Skin of body (tissue), 3 donors: ENCODE measurements at places on chromosomes 5 and 9. TPM values are rescaled to one million over a fixed set of nuclear protein-coding genes. Genes with fewer than 3 reads are reported as not detected.

Gene SLIT3
- total RNA-seq: 42.4 TPM

Gene CD14
- total RNA-seq: 52.3 TPM

DNA sequence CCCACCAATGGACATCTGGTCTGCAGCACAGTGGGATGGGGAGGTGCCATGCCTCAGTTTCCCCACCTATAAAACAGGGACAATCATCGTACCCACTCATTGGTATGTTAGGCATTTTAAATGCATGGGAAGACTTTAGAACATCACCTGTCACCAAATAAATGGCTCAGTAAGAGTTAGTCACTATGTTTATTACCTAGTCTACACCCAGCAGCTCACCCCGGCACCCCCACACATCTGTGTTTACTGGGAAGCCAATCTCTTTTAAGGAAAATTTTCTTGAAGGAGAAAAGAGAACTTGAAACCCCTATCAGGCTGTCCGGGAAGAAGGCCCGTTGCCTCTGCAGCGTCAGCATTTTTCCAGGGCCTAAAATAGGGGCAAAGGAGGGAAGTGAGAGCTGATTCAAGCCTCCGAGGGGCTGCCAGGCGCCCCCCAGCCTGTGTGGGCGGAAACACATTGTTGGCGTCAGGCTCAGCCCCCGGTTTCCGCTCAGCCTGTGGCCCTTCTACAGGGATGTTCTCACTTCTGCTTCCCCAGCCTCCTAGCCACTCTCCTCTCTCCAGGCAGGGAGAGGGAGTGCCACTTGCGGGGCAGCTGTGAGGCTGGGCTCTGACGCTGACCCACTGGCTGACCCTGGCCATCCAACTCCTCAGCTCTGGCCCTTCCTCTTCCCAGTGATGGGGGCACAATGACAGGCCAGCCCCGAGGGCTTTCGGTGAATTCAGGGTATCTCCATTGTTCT lies 4.6 kb downstream of the CSF1R start:
- peak; percentile 34 for DNase-seq

Gene FAM163B
- not detected for total RNA-seq

DNA sequence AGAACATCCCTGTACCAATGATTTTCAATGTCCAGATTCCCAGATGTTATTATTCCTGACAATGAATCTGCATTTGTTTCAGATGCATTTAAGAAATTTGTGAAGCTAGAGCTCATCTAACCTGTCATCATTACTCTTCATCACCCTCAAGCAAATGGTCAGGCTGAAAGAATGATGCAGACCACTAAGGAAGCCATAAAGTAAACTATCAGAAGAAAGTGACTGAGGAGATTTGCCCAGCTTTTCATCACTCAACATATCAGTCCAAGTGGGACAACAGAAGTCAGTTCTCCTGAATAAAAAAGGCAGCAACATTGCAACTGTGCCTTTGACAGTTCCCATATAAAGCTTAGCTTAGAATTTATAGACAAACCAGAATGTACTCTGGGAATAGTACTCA lies 419.9 kb downstream of the PDE4D start:
- no peak for DNase-seq

Gene FOXD4
- total RNA-seq: 0.10 TPM

GRCh38 chr5:34490506-34491250 lies 165.4 kb upstream of the RAI14 start:
- no peak for DNase-seq

- DNase-seq: no peak
These were observed 9.1 kb downstream of the MAN1B1 start for GRCh38 chr9:137095664-137096517.

DNA sequence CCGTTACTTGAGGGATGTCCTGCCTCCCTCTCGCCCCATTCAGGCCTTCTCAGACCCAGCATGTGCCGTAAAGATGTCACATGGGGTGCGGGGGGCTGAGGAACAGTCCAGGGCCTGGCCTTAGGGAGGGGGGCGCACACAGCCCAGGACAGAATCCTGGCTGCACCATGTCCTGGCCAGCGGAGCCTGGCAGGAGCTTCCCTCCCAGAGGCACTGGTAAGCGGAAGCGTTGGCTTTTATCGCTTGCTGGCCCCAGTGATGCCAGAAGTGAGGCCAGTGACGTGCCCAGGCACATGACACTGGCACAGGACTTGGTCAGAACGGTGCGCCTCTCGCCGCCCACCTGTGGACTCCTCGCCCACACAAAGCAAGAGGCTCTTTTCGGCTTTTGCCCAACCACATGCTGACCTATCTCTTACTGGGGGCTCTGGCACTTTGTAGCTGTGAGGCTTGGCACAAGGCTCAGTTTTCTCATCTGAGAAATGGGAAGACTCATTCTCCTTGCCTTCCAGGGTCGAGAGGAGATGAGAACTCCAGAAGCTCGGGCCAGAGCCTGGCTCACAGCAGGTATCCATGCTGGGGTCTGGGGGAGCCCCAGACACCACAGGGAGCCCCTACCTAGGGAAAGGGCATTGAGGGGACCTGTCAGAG lies 59.0 kb downstream of the LMX1B start:
- no peak for DNase-seq

Gene OGN
- 281 TPM for total RNA-seq

DNA sequence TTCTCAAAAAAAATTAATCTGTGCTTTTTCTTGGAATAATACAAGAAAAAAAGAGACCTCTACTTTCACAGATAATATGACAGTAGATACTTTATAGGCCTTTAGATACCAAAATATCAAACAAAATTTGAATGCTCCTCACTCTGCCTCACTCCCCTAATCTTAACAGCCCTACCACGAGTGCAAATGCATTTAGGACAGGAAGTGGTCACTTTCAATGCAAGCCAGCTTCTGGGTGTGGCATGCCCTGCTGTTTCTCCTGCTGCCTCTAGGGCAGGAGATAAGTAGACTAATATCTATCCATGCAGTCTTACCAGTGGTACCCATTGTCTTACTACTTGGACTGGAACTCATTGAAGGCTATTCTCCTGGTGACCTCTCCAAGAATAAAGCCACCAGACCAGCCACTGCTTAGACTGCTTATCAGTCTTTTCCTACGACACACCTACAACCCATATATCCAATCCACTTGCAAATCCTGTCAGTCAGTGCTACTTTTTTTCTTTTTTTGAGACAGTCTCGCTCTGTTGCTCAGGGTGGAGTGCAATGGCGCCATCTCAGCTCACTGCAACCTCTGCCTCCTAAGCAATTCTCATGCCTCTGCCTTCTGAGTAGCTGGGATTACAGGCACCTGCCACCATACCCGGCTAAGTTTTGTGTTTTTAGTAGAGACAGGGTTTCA lies 23.0 kb downstream of the FRRS1L start:
- DNase-seq: no peak

Gene GARNL3
- total RNA-seq: 51.1 TPM

DNA sequence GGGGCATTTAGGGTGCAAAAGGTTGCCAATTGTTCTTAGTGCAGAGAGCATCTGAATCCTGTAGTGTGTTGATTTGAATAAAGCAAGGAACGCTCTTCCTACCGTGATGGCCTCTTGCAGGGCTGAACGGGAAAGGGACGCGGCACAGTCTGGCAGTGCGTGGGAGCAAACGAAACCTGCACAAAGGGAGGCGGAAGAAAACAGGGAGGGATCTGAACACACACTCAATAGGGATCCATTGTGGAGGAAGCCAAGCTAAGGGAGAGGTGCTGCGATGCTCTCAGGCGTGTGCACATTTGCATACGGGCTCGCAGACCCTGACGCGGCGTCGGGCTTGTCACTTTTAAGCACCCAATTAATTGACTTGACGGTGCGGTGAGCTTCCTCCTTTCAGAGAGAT lies 414.0 kb upstream of the IRX1 start:
- DNase-seq: no peak

Gene ARID3C
- total RNA-seq: not detected

- no peak for DNase-seq
These were observed 471.9 kb upstream of the RGMB start for GRCh38 chr5:98301547-98301946.

- no peak for DNase-seq
These were observed 84.0 kb downstream of the SEC61B start for GRCh38 chr9:99305820-99306811.

GRCh38 chr5:89255845-89256463 lies 373.0 kb upstream of the MEF2C start:
- no peak for DNase-seq

Gene MRNIP
- 25.7 TPM for total RNA-seq

DNA sequence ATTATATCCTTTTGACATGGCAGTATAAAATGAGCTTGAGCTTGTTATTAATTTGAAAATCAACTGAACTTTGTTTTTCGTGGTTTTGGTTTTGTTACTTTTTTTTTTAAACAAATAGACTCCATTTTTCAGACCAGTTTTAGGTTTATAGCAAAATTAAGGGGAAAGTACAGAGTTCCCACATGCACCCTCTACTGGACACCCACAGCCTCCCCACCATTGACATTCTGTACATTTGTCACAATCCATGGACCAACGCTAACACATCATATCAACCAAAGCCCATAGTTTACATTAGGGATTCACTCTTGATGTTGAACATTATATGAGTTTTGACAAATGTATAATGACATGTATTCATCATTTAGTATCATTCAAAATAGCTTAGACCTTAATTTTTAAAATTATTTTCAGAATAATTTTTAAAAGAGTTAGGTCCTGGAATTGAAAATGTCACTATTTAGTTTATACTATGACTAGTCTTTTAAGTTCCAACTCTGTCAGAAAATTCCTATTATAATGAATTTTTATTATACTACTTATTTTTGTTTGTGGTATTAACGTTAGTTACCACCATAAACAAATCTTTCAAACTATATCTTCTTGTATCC lies 35.3 kb upstream of the JMY start:
- DNase-seq: no peak

GRCh38 chr5:71932131-71932654 lies 175.1 kb upstream of the MAP1B start:
- DNase-seq: no peak

GRCh38 chr9:91392435-91392834 lies 30.7 kb upstream of the AUH start:
- DNase-seq: no peak

DNA sequence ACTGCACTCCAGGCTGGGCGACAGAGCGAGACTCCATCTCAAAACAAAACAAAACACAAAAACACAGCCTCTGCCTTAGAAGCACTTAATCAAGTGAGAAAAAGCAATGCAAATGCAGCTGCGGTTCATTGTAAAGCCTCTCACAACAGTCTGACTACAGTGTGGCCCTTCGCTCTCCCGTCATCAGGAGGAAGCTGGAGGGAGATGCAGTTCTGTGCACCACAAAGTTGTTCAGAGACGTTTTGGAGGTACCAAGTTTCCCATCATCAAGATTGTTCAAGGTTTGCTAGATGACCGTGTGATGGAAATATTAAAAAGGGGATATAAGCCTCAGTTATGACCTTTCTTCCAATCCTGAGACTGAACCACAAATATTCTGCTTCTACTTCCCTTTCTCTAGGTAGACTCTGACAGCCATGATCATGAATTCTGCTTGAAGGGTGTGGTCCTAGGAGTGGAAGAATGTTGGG lies 40.9 kb downstream of the SEC61B start:
- no peak for DNase-seq

Gene EQTN
- total RNA-seq: 1.4 TPM

DNA sequence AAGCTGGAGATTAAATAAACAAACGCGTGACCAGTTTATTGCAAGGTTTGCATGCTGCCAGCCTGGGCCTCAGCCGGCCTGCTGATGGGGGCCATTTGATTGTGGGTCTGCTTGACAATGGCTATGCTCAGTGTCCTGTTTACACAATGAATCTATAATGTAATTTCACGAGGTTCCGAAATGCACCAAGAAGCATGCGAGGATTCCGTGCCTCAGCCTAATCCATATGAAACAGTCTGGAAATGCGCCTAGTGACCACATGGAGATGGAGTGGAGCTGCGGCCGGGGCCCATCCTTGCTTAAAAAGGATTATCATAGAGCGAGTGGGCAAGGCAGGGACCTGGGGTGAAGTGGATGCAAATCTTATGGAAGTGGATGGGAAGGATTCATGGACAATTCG lies 382.4 kb downstream of the CDK5RAP2 start:
- DNase-seq: no peak

DNA sequence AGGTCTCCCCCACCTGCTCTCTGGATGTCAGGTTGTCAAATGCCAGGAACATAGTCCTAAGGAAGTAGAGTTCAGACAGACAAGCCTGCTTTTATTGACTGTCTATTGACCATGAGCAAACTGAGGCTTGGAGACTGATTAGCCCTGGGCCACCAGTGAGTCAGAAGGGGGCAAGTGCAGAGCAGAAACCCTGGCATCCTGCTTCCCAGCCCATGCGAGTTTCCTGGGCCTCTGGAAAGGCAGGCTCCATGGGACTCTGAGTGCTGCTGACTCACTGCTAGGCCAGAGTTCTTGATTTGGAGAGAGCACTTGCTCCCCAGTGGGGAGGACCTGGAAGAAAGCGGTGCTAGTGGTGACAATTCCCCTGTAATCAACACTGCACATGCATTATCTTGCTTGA lies 2.8 kb upstream of the HBEGF start:
- no peak for DNase-seq

Gene SURF6
- 12.9 TPM for total RNA-seq

DNA sequence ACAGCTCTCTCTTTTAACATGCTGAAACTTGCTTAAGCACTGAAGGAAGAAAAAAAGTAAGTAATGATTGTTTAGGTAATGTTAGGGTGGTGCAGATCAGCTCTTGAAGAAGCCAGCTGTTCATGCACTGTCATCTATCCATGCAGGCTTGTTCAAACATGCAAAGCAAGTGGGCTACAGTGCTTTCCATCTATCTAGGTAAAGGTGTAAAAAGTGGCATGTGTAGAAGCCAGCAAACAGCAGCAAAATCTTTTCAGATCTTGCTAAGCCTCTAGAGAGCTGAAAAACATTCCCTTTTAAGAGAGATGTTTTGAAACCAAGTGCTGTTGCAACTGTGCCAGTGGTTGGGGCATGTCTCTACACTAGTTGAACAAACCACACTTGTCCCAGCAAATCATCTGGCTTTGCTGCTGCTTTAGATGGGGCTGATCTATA lies 214.4 kb downstream of the EFNA5 start:
- peak; percentile 15 for DNase-seq

Gene LHX2
- 27.6 TPM for total RNA-seq

Gene PCDHGA5
- 3.6 TPM for total RNA-seq
